Small intestine (tissue), 16 donors: ENCODE measurements at places on chromosomes 16 and 17. TPM values are rescaled to one million over a fixed set of nuclear protein-coding genes. Genes with fewer than 3 reads are reported as not detected.

DNA sequence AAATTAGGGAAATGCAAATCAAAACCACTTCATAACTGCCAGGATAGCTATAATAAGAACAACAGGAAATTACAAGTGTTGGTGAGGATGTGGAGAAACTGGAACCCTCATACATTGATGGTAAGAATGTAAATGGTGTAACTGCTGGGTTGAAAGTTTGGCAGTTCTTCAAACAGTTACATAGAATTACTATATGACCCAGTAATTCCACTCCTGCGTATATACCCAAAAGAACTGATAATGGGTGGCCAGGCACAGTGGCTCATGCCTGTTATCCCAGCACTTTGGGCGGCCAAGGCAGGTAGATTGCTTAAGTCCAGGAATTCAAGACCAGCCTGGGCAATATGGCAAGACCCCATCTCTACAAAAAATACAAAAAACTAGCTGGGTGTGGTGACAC lies 4.5 kb upstream of the CMTM4 start:
- no peaks in the 10 kb centered on the region for H3K4me1 ChIP-seq
- H3K36me3 ChIP-seq: no peaks in the 10 kb centered on the region
- no peaks in the 10 kb centered on the region for H3K27me3 ChIP-seq
- no peak overlapping the region for H3K27ac ChIP-seq

GRCh38 chr17:7214300-7215135 lies 5.1 kb downstream of the DLG4 start:
- H3K4me3 ChIP-seq: peak overlapping the region; percentile 8
- H3K27me3 ChIP-seq: no peaks in the 10 kb centered on the region
- H3K27ac ChIP-seq: peak overlapping the region; percentile 69
- peaks cover 7% of the 10 kb centered on the region for H3K4me1 ChIP-seq
- peak; percentile 95 for DNase-seq

DNA sequence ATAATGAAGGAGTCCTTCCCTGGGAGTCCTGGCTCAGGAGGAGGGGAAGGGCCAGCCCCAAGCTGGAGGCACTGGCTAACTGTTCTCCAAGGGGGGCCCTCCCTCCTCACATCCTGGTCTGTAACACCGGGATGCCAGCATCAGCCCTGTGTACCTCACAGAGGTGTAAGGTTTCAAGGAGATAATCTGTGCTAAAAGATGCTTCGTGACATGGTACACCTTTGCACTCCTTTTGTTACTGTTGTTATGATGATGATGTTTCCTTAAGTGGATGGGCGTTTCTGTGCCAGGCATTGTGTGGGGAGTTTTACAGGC lies 236.7 kb upstream of the TNRC6C start:
- H3K27me3 ChIP-seq: no peaks in the 10 kb centered on the region
- no peaks in the 10 kb centered on the region for H3K36me3 ChIP-seq
- H3K27ac ChIP-seq: no peak overlapping the region
- H3K4me3 ChIP-seq: no peak overlapping the region
- H3K4me1 ChIP-seq: no peaks in the 10 kb centered on the region
- no peak for DNase-seq

GRCh38 chr17:1783834-1784611 lies 22.2 kb downstream of the SERPINF1 start:
- DNase-seq: peak; percentile 76
- H3K4me3 ChIP-seq: no peak overlapping the region
- H3K4me1 ChIP-seq: peaks cover 2% of the 10 kb centered on the region
- H3K27me3 ChIP-seq: no peaks in the 10 kb centered on the region

SALL1 gene
- polyA plus RNA-seq: 4.5 TPM
